ENCODE measurements at places on chromosomes 3 and 15.

DNA sequence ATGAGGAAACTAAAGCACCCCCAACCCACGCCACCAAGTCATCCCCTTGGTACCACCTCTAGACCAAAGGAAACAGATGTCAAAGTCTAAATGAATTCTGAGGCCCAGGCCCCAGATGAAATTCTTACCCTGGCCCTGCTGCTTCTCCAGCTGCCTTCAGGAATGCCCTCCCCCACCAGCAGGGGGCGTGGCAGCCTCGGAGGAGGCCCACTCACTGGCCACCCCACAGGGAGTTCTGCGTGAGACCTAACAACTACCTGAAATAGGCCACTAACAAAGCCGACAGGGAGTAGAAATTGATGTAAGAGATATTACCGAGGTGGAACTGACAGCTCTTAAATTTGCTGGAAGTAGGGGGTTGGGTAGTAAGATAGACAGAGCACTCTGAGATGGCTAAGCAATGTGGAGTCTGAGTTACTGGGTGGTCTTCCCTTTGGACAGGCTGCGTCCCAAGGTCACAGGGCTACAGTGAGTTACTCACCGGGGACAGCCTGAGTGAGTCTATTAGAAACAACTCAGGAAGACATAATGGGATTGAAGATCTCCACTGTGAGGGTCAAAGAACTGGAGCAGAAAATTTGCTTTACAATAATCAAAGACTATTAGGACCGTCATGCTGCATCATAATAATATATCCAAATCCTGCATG, 240.7 kb downstream of the SHOX2 start:
- peak; percentile 15 for DNase-seq

- DNase-seq, result no peak
Observed at GRCh38 chr15:41790756-41791546, 16.7 kb downstream of the MAPKBP1 start.

- no peak for DNase-seq
Observed at GRCh38 chr3:42670051-42670576, 15.2 kb upstream of the KLHL40 start.

DNA sequence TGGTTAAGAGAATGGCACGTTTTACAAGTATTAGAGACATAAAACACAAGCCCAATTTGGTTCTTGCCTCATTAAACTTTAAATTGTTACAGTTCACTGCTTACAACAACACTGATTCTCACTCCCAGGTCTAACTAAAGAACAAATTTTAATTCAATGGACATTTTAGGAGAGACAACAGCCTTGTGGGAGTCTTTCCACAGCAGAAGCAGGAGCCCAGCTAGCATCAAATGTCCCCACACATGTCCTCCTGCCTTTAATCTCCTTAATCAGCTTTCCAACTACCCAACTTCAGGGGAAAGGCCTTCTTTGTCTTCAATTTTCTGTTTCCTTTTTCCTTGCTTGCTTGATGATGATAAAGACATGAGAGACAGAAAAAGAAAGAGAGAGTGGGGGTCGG, 287.8 kb upstream of the WNT5A start:
- DNase-seq, result no peak

- peak; percentile 72 for DNase-seq
Observed at GRCh38 chr15:32029409-32029861, 880 bp upstream of the CHRNA7 start.

DNA sequence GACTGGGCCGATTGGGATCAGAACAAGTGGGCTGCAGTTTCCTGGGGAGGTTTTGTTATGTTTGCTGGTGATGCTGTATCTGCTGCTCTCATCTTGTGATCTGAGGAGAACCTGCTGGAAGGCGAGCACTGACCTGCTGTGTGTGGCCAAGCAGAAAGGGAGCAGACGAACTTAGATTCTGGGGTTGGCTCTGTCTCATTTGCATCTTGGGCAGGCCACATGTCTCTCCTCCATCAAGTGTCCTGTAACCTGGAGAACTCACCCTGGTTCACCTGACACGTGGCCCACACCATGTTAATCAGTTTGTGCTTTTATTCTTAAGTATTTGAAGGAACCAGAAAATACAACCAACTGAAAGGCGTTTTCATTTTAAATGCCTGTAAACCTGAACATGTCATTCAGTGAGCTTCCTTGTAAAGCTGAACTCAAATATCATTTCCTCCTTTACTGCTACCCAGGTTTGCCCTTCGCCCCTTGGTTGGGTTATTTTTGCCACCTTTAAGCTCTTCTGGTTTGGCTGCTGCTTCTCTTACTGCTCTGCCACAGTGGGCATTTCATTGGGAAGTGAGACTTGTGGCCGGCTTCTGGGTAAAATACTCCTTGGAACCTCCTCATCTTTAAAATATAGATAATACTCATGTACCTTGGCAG, 33.5 kb upstream of the TRAK1 start:
- no peak for DNase-seq

- no peak for DNase-seq
Observed at GRCh38 chr3:170421758-170422157, 3.1 kb downstream of the CLDN11 start.

- no peak for DNase-seq
Observed at GRCh38 chr3:53544357-53544756, 49.9 kb downstream of the CACNA1D start.

GRCh38 chr3:166955201-166955939, 424.7 kb downstream of the ZBBX start:
- no peak for DNase-seq

- DNase-seq, result peak; percentile 70
Observed at GRCh38 chr15:65286069-65286703, 497 bp downstream of the PARP16 start.

GRCh38 chr15:65645392-65645791, 23.7 kb downstream of the SLC24A1 start:
- DNase-seq, result no peak

- DNase-seq, result no peak
Observed at GRCh38 chr3:31179768-31180167, 285.3 kb upstream of the GADL1 start.

DNA sequence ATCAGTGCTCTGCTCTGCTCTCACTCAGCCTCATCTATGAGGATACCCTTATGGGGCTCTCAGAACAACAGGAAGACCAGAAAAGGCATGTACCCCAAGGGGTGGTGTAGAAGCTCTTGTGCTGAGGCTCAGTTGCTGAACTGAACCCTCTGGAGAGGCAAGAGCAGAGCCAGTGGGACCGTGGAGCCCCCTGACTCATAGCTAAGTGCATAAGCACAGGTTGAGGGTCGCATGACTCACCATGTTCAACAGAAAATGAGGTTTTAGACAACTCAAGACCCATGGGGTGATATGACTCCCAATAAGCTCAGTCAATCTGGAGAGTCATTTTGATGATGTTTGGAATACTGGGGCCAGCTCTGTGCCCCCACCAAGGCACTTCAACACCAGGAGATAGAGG, 37.3 kb downstream of the CRYGS start:
- no peak for DNase-seq

DNA sequence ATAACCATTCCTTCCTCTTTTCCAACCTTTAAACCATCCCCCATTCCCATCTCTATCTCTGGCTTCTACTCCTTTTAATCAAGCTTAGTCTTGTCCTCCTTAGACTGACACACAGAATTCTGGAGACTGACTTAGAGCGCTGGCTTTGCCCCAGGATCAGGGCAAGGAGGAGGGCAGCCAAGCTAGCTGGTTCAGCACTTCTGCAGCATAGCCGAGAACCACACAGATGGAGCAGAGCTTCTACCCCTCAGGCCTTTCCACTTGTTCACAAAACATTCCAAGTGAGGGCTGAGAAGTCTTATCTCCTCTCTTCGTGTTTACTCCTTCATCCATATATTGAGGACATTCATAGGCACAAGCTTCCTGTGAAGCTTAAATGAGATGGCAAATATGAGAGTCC, 246.5 kb upstream of the PEX5L start:
- DNase-seq, result no peak

GRCh38 chr3:37662785-37663184, 198.9 kb upstream of the CTDSPL start:
- peak; percentile 75 for DNase-seq

DNA sequence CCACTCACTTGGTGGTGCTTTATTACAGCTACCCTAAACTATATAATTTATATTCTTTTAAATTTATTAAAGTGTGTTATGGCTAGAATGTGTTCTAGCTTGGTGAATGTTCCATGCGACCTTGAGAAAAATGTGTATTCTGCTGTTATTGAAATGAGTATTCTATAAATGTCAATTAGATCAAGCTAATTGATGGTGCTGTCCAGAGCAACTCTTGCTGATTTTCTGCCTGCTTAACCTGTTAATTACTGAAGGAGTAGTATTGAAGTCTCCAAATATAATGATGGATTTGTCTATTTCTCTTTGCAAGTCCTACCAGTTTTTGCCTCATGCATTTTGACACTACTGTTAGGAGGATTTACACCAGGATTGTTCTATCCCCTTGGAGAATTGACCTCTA, 3.2 kb upstream of the TEX9 start:
- no peak for DNase-seq

DNA sequence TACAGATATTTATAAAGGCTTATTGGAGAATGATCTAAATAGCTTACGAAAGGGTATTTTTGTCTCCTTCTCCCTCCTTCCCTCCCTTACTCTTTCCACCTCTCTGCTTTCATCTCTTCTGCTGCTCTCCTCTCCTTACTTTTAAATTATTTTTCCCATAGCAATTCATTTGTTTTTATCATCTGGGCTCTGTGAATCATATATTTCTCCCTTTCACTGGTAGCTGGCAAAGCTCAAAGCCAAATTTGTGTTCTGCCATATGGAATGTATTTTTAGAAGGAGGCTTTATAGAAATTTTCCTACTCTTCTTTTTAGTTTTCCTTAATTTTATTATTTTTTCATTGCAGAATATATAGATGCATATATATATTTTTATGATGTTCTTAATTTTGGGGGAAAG, 385.8 kb downstream of the C3orf38 start:
- DNase-seq, result no peak

DNA sequence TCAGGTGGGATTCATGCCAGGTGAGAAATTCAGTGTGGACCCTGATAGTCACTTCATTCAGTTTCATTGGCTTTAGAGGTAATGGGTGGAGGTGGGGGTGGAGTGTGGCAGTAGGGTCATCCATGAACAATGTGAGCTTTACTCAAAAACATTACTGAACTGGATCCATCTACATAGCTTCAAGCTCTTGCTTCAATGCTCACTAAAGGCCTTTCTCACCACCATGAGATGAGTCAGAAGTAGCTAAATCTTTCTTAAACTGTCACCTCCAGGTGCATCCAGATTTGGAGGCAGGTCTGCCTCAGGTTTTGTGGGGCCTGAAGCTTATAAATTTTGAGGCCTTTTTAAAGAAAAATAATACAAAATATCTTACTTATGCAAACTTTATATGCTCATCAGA, 363.6 kb downstream of the CHST2 start:
- DNase-seq, result no peak

DNA sequence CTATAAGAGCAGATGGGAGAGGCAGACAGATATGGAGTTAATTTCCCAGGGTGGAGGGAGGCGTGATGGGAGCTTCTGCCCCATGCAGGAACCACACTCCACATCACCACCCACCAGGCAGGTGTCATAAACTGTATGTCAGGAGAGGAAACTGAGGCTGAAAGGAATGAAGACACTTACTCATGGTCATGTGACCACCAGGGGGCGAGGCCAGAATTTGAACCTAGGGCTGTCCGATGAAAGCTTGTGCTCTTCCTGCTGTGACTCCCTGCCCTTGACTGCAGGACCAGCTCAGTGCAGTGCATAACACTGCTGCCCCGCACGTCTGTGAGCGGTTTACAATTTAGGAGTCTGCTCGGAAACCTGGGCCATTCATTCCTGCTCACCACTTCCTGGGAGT, 28.8 kb downstream of the NUP210 start:
- DNase-seq, result no peak

GRCh38 chr3:98445949-98446406, 17.0 kb upstream of the OR5K1 start:
- DNase-seq, result no peak

DNA sequence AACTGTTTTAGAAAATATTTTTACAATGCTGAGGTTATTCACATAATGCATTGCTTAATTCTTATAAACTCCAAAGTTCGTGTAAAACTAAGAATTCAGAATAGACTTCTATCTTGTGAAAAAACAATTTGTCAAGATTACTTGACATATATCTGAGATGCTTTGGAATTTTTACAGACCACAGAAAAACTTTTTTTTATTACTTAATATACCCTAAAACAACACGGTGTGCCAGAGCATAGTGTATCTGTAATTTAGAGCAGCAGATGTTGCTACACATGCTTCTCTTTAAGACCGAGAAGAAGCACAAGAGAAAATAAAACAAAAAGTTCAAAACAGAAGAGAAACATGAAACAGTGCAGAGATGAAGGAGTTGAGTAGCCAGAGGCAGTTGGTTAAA, 26.4 kb downstream of the ASB7 start:
- no peak for DNase-seq

- DNase-seq, result no peak
Observed at GRCh38 chr15:88472225-88472624, 4.7 kb downstream of the MRPS11 start.

GRCh38 chr3:2875699-2876098, 234.5 kb downstream of the IL5RA start:
- no peak for DNase-seq

- no peak for DNase-seq
Observed at GRCh38 chr3:167852216-167852615, 116.7 kb downstream of the SERPINI1 start.

- no peak for DNase-seq
Observed at GRCh38 chr3:95120921-95121320, 1058.1 kb downstream of the NSUN3 start.

DNA sequence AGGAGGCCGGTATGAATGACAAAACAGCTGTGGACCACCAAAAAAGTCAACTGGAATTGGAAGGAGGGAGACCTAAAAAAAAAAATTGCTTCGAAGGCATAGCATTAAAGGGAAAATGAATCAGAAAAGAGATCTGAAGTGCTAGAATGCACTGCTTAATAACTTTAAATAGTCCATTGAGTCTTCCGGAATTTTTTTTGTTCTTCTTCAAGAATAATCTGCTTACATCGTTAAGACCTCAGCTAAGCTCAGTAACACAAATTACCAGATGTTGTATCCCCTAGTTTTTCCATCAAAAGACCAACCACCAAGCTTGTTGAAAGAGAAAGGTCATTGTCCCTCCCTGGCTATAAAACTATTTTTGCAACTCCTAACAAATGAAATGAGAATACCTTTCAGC, 560.5 kb downstream of the NR2F2 start:
- no peak for DNase-seq

DNA sequence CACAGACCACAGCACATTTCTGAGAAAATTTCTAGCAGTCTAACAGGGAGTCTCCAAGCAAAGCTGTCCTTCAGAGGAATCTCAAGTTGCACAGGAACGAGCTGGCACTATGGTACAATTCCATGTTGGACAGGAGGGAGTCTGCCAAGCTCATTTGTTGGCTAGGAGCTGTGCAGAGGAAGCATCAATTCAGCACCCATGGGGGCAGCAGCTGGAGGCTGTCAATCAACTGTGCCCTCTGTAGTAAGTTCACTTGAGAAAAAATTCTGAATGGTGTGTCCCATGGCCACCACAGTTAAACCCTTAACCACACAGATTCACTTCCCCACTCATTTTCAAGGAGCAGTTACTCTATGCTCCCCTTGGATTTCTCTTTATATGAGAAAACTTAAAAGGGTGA, 298.5 kb upstream of the PPP2R3A start:
- no peak for DNase-seq

All from kidney (tissue), 22 donors.